Uterus (tissue), 4 donors: ENCODE measurements at places on chromosomes 3 and 15.

GRCh38 chr3:147886879-147887278, 477.7 kb downstream of the ZIC1 start:
- DNase-seq: no peak

- DNase-seq: no peak
These were observed 199.7 kb downstream of the ARRDC4 start for GRCh38 chr15:98160236-98160635.

GRCh38 chr3:10074666-10075065, 33.4 kb downstream of the FANCD2OS start:
- DNase-seq: no peak

DNA sequence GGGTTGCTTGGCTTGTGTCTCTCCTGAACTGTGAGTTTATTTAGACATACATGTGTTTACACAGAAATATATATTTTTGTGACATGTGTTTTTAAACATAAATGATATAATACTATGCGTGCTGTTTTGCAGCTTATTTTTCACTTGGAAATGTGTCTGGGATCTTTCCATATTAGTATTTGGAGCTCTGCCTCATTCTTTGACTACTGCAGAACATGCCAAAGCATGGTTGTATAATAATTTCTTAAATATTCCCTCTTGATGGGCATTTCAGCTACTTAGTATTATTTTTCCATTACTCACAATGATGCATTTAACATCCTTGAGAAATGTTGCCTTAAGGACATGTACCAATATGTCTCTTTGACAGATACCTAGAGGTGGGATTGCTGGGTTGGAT, 19.5 kb downstream of the ANAPC13 start:
- DNase-seq: no peak

DNA sequence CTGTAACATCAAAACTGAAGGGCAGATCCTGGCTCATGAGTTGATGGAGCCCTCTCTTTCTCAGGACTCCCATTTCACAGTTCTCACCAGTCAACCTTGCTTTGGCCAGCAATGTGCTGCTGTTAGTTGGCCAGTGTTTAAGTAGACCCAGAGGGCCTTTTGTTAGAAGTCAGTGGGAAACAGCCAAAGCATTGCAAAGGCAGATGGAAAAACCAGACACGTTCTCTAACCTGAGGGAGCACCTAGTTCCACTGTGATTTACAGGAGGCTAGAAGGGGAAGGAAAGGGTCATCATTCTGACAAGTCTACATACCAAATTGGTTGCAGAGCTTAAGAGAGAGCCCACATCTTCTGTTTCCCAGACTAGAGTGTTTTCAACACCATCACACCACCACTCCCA, 196.4 kb downstream of the OPA1 start:
- no peak for DNase-seq

DNA sequence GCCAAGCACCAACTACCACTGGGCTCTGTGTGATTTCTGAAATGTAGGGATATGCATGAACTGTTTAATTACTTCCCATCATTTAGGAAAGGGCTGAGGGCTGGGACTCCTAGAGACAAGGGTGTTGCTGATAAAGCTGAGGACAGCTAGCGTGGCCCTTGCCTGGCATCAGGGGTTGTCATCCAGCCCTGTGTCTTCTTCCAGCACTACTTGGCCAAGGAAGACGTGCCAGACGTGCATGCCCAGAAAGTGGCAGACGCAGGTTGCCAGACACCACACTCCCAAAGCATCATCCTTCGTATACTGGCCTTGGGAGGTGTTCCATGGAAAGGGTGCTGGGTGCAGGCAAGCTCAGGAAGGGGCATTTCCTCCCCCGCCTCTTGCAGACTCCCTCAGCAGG, 64.8 kb downstream of the LRIG1 start:
- no peak for DNase-seq

DNA sequence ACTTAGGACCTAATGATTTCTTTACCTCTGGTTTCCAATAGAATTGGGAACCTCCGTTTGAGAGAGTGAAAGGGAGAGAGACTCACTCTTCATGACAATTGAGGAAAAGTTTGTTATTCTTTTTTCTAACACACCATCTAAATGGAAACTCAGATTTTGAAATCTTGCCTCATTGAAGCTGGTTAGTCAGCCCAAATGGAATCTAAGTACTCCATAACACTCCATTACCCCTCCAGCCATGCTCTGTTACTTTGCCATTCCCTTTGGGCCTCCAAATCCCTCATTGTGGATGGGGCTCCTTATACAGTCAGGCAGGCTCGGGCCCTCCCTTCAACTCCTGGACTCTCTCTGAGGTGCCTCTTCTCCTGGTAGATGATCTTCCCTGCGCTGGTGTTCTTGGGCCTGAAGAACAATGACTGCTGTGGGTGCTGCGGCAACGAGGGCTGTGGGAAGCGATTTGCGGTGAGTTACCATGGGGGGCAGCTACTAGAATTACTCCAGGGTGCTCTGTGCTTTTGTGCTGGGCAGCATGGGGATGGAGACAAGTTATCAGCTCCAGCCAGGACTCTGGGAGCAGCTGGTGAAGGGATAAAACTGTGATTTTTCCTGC, 1.1 kb downstream of the TM4SF4 start:
- no peak for DNase-seq

DNA sequence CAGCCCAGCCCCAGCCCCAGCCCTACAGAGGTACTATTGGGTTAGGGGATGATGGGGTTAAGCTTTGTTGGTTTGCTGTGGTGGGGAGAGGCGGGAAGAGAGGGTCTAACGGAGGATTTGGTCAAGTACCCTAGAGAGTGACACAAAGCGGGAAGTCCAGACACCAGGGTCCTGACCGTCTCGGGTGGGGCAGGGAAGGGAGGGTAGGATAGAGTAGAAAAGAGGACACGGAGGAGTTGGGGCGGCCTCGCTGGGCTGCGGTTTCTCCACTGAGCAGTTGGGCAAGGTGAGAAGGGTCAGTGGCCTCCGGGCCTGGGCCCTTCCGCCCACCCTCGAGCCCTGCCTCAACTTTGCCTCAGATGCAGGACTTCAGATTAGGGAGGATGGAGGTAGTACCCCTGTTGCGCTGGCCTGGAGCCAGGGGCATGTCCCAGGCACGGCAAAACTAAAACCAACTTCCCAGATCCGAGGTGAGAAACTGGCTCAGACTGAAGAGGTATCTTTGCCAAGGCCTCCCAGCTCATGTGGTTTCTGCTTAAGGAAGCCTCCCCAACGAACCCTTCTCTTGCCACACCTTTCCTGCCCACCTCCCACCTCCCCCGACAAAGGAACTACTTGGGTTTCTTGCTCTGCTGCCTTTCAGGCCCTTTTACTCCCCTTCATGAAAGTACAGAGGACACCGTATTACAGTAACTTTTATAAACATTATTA, 551 bp downstream of the PML start:
- DNase-seq: no peak

- DNase-seq: no peak
These were observed 29.3 kb downstream of the FBN1 start for GRCh38 chr15:48616216-48616615.

DNA sequence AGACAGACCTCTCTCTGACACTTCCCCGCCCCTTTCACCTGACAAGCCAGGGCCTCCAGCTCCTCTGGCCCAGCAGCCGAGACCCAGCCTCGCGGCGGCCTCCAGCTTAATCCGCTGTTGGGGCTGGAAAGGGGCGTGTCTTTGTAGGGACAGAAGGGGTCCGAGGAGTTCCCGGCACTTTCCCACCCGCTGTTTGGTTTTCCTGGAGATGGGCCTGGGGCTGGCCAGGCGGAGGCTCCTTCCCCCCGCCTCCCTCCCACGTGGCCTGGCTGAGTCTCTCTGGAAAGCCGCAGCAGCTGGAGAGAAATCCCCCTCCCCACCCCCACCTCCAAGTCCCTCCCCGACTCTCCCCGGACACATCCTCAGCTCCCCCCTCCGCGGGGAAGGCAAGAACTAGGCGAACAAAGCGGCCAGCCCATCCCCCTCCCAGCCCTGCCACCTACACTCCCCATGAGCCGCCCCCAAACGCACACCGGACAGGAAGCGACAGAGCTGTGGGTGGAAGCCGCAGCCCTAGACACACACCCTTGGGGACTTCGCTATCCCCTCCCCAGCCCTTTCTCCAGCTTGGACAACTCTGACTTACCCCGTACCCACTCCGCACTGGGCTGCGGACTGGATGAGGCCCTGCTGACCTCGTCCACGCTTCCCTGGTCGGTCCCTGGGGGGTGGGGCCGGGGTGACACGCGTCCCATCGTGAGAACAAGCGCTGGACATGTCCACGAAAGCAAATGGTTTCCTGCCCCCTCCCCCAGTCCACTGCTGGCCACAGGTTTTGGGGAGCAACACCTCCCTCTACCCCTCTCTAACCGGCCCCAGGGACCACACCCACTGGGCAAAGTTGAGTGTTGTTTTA, 1.2 kb downstream of the IGDCC4 start:
- peak; percentile 54 for DNase-seq

DNA sequence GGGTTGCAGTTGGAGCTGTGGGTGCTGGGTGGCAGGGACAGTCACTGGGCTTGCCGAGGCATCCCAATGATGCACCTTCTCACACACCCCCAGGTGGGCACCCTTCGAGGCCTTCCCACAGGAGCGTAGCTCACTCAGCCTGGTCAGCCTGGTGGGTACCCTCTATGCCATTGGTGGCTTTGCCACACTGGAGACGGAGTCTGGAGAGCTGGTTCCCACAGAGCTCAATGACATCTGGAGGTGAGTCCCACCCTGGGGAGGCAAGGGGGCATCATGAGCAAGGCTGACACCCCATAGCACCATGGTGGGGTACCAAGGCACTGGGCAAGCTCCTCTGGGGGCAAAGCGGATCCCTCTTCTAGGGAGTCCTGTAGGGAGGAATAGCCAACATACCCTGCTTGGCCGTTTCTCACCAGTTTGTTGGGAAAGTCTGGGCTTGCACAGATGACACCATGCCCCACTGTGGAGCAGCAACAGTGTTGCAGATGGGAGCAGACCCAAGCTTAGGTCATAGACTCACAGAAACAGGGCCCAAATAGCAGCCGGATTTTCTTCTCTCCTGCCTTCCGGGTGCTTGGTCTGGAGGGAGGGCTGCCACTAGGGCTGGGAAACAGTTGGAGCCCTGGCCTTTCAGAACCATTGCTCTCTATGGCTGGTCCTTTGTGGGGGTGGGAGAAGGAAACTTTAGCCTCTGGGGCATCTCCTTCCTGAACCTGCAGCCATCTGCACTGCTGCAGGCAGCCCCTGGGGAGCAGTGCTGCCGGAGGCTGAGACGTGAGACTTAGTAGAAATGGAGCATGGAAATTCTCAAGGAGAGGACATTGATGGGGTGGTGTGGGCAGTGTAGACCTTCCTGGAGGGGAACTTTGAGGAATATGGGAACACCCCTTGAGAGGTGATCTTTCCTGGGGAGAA, 5.7 kb downstream of the KLHL40 start:
- peak; percentile 9 for DNase-seq

- no peak for DNase-seq
These were observed 98.8 kb downstream of the AKAP13 start for GRCh38 chr15:85479071-85479647.

DNA sequence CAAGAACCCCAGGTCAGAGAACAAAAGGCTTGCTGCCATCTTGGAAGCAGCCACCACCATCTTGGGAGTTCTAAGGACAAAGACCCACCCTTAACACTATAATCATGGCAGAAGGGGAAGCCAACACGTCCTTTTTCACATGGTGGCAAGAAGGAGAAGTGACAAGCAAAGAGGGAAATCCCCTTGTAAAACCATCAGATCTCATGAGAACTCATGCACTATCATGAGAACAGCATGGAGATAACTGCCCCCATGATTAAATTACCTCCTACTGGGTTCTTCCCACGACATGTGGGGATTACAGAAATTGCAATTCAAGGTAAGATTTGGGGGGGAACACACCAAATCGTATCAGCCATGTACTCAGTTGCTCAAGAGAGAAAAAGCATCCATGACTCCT, 21.1 kb upstream of the GBE1 start:
- DNase-seq: no peak

DNA sequence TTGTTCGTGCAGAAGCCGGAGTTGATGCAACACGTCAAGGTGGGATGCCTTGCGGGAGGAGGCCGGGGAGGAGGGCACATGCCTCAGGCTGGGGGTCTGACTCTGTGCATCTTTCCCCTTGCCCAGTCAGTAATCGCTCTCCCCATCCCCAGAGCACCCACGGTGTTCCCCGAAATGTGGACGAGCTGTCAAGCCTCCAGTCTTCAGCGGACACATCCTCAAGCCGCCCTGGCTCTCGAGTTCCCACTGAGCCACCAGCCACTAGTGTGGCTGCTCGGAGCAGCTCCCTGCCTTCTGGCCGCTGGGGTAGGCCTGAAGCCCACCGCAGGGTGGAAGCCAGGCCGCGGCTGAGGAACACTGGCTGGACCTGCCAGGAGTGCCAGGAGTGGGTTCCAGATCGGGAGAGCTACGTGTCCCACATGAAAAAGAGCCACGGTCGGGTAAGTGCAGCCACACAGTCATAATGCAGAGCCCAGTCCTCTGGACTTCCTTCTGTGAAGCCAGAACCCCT, 18.7 kb upstream of the ALPK3 start:
- no peak for DNase-seq

DNA sequence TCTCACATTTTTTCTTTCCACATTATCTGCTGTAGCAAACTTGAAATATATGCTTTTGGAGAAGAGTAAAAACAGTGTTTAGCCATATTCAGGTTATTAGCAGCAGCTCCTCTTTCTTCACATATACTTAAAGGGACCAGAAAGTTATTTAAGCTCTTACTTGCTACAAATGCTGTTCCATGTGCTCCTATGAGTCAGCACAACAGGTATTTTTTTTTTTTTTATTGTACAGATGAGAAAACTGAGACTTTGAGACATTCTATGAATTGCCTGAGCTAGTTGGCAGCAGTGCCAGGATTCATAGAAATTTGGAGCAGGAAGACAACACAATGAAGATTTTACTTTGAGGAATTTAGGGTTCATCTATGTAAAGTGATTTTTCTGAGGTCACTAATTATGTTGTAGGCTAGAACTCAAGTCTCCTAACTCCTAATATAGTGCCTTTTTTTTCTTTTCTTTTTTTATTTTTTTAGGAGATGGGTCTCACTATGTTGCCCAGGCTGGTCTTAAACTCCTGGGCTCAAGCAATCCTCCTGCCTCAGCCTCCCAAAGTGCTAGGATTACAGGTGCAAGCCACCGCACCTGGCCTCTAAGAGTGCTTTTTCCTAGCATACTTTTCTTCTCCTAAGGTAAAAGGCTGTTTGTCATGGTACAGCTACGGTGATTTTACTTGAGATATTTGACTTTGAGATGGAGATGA, 23.6 kb downstream of the SETD5 start:
- DNase-seq: no peak

- no peak for DNase-seq
These were observed 101.0 kb upstream of the THBS1 start for GRCh38 chr15:39479911-39480310.

GRCh38 chr15:50231761-50232160, 33.8 kb downstream of the HDC start:
- no peak for DNase-seq

DNA sequence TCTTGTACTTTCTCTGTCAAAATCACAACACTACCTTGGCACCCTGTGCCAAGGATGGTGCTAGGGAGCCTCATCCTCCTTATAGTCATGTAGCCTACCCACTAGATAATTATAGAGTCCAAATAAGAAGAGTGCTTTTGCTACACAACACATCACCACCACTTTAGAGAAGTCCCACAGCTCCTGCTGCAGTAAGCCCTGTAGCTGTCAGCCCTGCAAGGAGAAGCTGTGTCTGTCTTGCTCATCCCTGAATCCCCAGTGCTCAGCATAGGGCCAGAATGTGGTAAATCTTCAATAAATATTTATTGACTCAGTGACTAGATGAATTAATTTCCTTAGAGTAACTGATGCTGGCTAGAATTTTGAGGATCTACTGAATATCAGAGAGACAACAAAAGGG, 190.8 kb downstream of the ZNF621 start:
- DNase-seq: no peak

GRCh38 chr3:53739966-53740365, 106.3 kb downstream of the CHDH start:
- DNase-seq: no peak

- no peak for DNase-seq
These were observed 14.2 kb downstream of the MAP4 start for GRCh38 chr3:48001991-48002390.
